ENCODE measurements at places on chromosomes 2 and 18.
A peak's percentile ranks its signal among the peaks of the same experiment; 100 is the strongest.

DNA sequence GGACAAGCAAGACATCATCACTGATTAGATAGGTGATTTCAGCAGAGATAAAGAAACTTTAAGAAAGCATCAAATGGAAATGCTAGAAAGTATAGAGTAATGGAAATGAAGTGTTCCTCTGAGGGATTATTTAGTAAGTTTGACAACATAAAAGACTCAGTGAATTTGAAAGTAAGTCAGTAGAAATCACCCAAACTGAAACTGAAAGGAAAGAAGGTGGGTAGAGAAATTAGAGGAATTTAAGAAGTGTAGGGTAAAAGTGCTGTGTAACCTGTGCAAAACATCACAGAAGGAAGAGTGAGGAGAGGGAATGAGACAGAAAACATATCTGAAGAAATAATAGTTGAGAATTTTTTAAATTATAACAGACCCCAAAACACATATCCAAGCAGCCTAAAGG, 343.1 kb downstream of the CBLN2 start:
- no peak for DNase-seq

GRCh38 chr2:199484927-199485326, 27.2 kb upstream of the SATB2 start:
- DNase-seq = no peak

GRCh38 chr18:73688851-73689711, 458.6 kb downstream of the FBXO15 start:
- DNase-seq = no peak

GRCh38 chr2:85756822-85757435, 3.1 kb downstream of the ATOH8 start:
- DNase-seq = no peak

- no peak for DNase-seq
Measured at GRCh38 chr2:234840336-234840735, 111.5 kb upstream of the SH3BP4 start.

- no peak for DNase-seq
Measured at GRCh38 chr2:34912084-34912483, 1313.0 kb upstream of the FAM98A start.

- DNase-seq = no peak
Measured at GRCh38 chr2:47093626-47094025, 61.5 kb downstream of the STPG4 start.

GRCh38 chr2:15836689-15837610, 103.4 kb upstream of the MYCN start:
- DNase-seq = no peak

DNA sequence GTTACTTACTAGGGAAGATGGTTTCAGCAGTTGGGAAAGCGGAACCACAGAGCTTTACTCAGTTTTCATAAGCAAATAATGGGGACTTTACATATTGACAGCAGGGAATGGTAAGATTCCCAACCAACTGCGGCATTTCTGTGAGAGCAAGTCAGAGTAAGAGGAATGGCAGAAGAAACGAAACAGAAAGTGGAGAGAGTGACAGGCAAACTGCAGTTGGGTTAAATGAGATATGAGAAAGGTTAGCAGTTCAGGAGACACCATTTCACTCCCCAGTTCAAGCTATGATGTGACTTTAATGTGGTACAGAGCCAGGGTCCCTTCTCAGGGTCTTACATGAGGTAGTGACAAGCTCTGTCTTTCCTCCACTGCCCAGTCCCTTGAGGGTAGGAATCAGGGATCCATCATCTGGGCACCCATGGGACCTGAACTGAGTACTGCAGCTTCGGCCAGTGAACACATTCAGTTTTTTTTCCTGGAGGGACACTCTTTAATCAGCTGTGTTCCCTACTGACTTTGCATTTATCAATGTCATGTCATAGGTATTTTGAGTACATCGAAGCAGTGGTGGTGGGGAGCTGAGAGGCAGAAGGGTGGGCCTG, 33.0 kb upstream of the GREB1 start:
- DNase-seq = no peak

DNA sequence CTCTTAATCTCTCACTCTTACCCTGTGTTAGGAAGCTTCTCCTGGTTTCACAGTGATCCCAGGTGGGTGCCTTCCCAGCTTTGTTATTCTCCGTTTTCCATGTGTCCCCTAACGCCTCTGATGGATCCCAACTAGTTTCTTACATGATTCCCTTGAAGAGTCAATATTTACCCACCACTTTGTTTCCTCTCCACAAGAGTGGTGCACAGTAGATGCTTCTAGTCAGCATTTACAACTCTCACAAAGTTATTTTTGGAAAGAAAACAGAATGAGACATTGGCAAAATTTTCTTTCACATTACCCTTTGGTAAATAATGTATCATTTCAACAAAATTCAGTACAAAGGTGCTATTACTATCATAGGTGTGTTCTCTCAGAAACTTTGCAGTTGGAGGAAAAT, 1611.1 kb upstream of the ZEB2 start:
- no peak for DNase-seq

DNA sequence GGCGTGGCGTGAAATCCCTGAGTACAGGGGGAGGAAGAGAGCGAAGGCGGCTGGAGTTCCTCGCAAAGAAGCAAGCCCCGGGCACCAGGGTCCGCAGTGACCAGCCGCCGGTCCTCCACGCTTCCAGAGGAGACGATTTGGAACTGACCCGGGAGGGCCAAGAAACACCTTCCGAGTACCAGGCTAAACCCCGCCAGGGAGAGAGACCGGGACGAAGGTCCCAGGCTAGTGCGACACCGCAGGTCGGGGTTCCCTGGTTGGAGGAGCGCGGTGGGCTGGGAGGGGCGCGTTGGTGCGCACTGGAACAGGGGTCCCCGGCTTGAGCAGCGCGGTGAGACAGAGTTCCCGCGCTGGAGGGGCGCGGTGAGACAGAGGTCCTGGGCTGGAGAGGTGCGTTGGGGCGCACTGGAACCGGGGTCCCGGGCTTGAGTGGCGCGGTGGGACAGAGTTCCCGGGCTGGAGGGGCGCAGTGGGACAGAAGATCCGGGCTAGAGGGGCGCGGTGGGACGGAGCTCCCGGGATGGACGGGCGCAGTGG, 901 bp downstream of the WDFY1 start:
- DNase-seq = no peak

- no peak for DNase-seq
Measured at GRCh38 chr2:69641471-69641870, 2.1 kb downstream of the AAK1 start.

- DNase-seq = peak; percentile 60
Measured at GRCh38 chr2:127415593-127416505, 2.4 kb upstream of the PROC start.

GRCh38 chr2:132439703-132440398, 23.2 kb downstream of the GPR39 start:
- no peak for DNase-seq

DNA sequence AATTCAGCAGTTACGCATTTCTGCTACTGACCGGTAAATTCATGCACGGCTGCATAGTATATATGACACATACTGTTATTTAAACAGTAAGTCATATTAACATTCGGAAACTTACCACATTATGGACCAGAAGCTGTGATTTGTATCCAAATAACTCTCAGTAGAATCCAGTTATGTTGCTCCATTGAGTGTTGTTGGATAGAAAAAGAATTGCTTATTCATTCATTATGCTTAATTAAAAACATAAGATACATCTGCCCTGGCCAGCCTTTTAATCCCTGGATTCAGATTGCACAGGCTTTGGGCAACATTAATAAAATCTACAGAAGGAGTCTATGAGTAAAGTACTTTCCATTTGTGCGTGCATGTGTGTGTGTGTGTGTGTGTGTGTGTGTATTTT, 111.3 kb downstream of the CPS1 start:
- no peak for DNase-seq

GRCh38 chr2:58907644-58908043, 666.5 kb upstream of the FANCL start:
- DNase-seq = no peak

GRCh38 chr2:23636426-23636825, 251.4 kb downstream of the KLHL29 start:
- DNase-seq = no peak

GRCh38 chr2:129806990-129807389, 172.5 kb upstream of the RAB6C start:
- DNase-seq = no peak

DNA sequence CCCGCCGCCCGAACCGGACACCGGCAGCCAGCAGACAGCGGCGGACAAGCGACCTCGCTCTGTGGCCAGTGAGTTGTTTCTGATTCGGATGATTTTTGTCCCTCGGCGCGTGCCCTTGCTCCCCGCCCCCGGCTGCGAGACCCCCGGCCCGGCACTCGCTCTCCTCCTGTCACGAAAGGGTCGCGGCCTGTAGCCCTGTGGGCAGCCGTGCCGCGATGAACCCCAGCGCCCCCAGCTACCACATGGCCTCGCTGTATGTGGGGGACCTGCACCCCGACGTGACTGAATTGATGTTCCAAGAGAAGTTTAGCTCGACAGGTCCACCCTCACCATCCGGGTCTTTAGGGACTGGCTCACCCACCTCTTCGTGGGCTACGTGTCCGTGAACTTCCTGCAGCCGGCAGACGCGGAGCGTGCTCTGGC, 1257.5 kb upstream of the ACVR2A start:
- DNase-seq = no peak

DNA sequence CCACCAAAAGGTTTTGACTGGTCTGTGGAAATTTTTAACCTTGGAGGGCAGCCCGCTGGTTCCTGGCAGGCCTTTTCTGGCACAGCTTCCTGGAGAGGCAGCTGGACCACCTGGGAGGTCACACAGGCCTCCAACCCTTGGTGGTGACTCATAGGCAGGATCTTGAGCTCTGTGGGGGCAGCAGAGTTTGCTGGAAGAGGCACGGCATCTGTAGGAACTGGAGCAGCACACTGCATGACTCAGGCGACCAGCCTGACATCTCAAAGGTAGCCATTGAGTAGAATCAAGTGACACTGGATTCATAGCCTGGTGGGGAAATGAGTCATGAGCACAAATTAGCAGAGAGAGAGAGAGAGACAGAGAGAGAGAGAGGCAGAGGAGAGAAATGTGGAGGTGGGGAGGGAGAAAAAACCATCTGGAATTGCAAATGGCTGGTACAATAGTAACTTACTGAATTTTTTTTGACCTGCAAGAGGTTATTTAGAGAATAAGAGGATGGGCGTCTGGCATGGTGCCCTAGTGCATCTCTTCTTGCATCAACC, 57.4 kb downstream of the TRPM8 start:
- DNase-seq = no peak

DNA sequence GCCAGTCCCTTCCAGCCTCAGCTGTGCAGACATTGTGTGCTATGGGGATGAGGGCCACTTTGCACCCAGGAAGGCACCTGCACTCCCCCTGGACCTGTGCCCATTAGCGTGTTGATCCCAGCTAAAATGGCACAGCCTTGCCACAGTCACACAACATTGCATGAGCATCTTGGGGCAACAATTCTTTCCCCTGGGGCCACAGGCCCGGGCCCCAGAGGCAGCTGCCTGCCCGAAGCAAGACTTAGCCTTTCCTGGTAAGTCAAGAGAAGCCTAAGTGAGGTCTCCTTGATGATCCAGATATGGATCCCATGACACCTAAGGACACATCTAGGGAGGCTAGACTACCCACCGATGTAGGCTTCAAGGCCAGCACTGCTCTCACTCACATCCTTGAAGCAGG, 202.1 kb downstream of the BCL11A start:
- DNase-seq = no peak

- DNase-seq = no peak
Measured at GRCh38 chr2:58571181-58571852, 330.2 kb upstream of the FANCL start.

DNA sequence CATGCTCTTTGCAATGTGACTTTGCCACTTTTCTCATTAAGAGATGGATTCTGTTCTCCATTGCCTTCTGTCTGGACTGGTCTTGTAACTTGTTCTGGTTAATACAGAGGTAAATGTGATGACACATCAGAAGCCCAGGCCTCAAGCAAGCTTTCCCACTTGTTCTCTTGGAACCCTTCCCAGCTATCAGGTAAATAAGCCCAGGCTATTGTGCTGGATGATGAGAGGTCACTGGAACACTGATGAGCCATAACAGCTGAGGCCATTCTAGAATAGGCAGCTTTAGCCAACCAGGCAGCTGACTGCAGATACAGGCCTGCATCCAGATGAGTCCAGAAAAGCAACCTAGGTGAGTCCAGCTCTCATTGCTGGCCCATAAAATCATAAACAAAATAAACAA, 1007.0 kb upstream of the ACVR2A start:
- DNase-seq = no peak

DNA sequence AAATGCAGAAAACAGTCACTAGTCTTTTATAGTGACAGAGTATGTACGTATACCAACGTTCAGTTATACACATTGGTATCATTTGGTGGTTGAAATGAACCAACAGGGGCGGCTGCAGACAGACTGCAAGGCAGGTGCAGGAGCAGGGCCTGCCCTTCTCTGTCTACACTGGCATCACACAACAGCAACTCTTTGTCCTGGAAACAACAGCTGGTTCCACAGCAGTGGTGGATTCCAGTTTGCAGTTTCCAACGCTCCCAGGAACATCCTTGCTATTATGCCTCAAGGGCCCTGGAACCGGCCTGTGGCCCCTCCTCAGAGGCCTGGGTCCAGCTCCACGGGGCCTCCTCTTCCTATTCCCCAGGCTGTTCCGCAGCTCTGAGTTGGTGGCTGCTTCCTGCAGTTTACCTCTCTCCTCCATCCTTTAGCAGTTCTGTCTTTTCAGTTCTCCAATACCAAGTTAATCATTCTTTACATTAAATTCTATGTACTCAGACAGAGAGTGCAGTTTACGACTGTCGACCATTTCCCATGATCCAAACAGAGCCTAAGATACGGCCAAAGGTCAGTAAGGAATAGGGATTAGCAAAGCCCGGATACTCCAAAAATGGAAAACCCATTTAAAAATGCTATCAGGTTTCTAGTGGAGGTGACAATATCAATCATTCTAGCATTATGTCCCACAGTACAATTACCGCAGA, 87.8 kb downstream of the NOL10 start:
- DNase-seq = no peak

DNA sequence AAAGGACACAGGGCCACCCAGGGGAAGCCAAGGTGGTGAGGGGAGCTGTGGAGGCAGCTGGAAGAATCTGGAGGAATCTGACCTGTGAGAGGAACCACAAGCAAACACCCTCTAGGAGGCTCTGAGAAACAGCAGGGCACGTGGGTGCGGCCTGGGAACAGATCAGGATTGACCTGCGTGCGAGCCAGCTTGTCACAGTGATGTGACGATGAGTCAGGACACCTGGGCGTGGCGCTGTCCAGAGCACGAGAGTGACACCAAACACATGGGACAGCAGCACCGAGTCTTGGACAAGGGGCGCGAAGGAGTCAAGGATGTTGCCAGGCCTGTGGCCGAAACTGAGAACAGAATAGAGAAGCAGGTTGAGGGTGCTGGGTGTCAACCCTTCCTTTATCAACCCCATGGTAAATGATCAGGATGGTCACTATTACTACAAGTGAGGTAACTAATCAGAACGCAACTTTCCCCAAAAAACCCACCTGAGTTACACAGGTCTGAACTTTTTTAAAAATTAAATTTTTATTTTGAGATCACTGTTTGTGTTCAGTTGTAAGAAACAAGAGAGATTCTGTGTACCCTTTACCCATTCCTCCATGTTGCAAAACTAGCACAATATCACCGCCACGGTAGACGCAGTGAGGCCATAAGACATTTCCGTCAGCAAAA, 637 bp upstream of the SFT2D3 start:
- DNase-seq = no peak

- DNase-seq = no peak
Measured at GRCh38 chr18:12621742-12622306, 36.1 kb downstream of the SPIRE1 start.

- no peak for DNase-seq
Measured at GRCh38 chr2:161481619-161482018, 65.5 kb downstream of the TBR1 start.

GRCh38 chr2:70181363-70181956, 9.4 kb downstream of the C2orf42 start:
- DNase-seq = no peak

- DNase-seq = no peak
Measured at GRCh38 chr2:119198240-119198840, 25.3 kb upstream of the STEAP3 start.

All from activated CD8-positive, alpha-beta memory T cell treated with anti-CD3 and anti-CD28 coated beads for 4 hours (primary cell).